NCI-H82 (cell line): ENCODE measurements at places on chromosomes 1 and 21.

DNA sequence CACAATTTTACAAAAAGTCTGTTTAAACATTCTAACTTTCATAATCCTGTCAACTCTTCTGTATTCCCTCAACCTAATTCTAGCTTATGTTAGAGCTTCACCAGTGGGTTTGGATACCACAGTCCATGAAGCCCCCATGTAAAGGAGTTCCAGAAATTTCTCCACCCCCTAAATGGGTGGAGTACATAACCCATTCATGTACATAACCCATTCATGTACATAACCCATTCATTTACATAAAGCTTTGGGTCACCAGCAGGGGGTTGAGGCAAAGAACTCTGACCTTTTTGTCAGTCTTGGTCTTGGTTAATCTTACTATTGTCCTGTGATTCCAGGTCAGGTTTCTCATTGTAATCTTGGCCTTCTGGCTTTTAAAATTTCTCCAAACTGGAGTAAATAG, 61.6 kb downstream of the SMYD2 start:
- no peak for DNase-seq

GRCh38 chr1:58848818-58849411, 65.1 kb upstream of the JUN start:
- DNase-seq = no peak

DNA sequence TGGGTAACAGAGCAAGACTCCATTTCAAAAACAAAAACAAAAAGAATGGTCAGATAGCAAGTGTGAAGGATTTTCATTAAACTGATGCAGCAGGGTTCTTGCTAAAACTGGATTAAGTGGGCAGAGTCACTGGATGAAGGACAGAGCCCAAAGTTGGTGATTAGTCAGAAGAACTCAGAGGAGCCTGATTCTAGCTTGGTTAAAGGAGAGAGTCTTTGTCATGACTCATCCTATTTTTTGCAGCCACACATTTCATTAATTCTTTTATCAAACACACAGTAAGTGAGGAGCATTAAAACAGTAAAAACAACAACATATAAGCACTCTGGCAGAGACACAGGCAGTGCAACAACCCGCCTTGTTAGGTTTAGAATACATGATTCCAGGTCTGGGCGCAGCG, 56.0 kb upstream of the EDARADD start:
- no peak for DNase-seq

GRCh38 chr1:223727541-223727940, 15.2 kb downstream of the CAPN2 start:
- no peak for DNase-seq

- no peak for DNase-seq
These were observed 32.8 kb upstream of the RNF19B start for GRCh38 chr1:32997381-32997891.

GRCh38 chr1:112744009-112744578, 29.0 kb upstream of the PPM1J start:
- DNase-seq = peak; percentile 73

DNA sequence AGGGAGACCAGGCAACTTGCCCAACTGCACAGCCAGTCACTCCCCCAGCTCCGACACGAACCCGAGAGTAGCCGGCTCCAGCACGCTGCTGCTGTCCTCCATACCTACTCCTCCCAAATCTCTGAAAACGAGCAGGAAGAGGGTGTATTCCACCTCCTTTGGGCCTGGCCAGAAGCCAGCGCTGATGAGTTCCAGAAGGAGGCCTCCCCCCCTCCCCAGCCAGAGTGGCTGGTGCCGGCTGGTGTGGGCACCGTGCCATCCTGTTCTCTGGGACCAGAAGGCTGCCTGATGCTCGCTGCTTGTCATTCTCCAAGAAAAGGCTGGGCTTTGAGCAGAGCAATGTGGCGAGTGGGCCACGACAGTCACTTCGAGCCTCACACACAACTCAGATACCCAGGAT, 22.2 kb downstream of the KCNN3 start:
- no peak for DNase-seq

- DNase-seq = peak; percentile 68
These were observed 16.9 kb downstream of the H6PD start for GRCh38 chr1:9251501-9251900.

- DNase-seq = no peak
These were observed 747 bp downstream of the ADAMTS1 start for GRCh38 chr21:26844258-26845065.

GRCh38 chr1:234980645-234981396, 147.8 kb downstream of the TOMM20 start:
- DNase-seq = no peak

GRCh38 chr1:64854674-64855073, 109.8 kb downstream of the RAVER2 start:
- DNase-seq = no peak

- peak; percentile 78 for DNase-seq
These were observed 5.8 kb upstream of the FAM167B start for GRCh38 chr1:32241001-32241763.

DNA sequence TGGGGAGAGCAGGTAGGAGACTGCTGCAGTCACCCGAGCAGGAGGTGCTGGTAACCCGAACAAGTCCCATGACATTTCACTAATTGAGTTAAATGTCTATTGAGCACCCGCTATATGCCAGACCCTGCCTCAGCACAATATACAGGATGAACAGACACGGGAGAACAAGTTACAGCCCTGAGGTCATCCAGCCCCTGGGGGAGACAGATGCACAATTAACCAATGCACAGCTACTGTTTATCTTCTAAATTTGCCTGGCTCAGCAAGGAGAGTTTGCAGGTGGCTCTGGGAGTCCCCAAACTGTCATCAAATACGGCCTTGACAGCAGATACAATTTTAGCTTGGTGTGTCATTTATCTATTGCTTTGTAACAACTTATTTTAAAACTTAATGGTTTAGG, 18.1 kb downstream of the CITED4 start:
- DNase-seq = peak; percentile 15

GRCh38 chr1:111220302-111220890, 7.1 kb upstream of the CHI3L2 start:
- DNase-seq = peak; percentile 65

GRCh38 chr1:176557543-176558258, 94.7 kb downstream of the PAPPA2 start:
- DNase-seq = no peak

DNA sequence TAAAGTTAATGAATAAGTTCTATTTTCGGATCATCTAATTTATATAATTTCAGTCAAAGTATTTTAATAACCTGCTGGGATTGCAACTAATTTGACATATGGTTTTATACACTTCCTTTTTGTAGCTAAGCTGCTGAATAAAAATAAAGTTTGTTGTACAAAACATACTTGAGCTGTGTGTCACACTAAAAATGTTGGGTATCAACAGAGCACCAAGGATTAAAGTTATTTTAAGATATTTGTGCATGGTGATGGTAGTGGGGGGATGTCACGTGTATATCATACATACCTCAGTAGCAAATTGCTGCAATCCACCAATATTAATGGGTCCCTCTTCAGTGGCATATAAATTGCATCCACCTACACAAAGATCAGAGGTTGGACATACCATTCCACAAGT, 199.6 kb downstream of the DPYD start:
- no peak for DNase-seq

GRCh38 chr1:53592985-53593757, 134.0 kb downstream of the DMRTB1 start:
- no peak for DNase-seq

- no peak for DNase-seq
These were observed 10.1 kb downstream of the HSPG2 start for GRCh38 chr1:21926814-21927532.

- no peak for DNase-seq
These were observed 10.3 kb upstream of the PRELP start for GRCh38 chr1:203465146-203465798.

DNA sequence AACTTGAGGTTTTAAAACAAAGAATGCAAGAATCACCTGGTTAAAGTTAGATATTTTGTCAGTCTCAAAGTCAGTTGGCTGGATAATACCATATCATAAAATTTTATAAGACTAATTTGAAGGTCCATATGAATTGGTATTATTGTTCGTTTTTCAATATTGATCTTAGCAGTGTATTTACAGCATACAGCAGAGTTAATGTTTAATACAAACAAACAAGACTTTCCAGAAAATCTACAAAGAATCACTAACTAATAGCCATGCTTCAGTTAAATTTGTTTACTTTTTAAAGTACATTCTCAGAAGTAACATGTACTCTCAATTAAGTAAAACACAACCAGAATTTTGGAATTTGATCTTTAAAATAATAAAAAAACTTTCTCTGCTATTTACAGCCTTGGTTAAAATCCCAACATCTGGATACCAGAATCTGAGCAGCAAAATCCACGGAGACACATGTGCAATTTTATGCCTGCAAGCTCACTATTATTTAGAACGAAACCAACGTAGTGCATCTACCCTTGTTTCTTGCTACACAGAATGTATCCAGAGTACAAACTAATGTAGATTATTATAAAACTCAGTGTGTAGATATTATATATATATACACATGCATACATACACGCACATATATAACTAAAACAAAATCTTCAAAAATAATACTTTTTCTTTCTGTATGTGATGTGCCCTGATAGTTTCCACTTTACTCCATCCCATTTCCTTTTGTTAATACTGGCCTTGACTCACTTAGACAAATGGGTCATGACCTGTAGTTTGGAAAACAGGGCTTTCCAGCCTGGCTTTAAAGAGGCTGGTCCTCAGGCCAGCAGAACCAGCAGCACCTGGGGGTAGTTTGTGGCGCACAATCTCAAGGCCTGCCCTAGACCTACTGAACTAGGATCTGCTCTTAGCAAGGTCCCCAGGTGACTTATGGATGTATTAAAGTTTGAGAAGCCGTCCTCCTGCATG, 63.6 kb upstream of the ERG start:
- DNase-seq = no peak

DNA sequence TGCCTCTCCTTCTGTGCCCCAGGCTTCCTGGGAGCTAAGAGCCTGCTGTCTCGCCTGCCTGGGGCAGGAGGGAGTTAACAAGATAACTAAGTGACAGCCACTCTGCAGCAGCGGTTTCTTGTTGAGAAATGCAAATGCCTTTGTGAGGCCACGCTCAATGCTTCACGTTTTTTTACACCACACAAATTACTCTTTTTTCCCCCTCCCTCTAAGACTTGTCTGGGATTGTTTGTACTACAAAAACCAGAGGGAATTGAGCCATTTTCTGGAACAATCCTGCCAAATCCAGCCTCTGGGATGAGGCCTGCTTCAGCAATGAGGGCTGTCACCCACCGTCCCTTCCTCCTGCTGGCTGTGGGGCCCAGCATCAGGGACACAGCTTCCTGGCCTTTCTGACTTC, 119.6 kb downstream of the ACTL8 start:
- peak; percentile 48 for DNase-seq

DNA sequence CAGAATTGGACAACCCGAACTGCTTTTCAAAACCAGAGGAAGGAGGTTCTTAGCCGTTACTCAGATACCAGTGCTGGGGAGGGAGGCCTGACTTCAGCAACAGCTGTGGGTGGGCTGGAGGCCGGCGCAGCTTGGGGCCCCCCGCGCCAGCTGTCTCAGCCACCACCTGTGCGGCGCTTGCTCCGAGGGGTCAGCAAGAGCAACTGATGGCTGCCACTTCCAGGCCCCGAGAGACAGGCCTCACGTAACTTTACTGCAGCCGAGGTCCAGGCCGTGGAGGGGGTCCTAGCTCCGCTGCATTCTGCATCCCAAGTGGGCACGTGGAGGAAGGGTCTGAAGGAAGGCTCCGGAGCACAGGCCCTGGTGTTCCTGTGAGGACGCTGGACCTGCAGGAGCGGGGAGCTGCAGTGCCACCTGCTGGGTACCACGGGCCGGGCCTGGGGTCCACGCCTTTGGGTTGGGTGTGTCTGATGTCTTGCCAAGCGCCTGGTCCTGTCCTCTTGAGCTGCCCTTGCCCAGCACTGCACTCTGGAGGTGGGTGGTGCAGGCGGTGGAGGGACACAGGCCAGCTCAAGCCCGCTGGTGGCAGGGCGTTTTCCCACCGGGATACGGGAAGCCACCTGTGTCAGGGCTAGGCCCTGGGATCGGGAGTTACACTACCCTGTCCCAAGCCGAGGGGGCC, 9.8 kb downstream of the THAP3 start:
- DNase-seq = peak; percentile 73

- DNase-seq = no peak
These were observed 23.3 kb downstream of the NAV1 start for GRCh38 chr1:201562257-201562656.

GRCh38 chr1:28807046-28807445, 4.9 kb upstream of the OPRD1 start:
- DNase-seq = peak; percentile 40

DNA sequence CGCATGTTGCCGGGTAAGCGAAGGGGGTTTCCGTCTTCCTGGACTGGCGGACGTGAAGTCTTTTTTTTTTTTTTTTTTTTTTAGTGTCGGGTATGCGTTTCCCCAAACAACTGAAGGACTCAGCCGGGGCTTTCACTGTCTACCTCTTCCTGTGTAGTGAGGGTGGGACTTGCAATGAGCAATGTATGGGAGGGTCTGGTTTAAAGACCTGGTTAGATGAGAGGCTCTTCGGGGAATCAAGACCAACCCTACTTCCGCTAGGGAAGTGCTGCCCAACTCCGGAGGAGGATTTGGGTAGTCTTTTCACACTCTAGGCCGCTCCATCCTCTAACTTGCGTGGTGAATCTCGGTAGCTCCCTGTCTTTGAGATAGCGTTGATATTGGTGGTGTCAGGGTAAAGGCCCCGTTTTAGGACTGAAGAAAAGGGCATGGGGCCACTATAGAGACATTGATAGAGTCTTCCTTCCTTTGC, 754 bp downstream of the PRRC2C start:
- peak; percentile 82 for DNase-seq

DNA sequence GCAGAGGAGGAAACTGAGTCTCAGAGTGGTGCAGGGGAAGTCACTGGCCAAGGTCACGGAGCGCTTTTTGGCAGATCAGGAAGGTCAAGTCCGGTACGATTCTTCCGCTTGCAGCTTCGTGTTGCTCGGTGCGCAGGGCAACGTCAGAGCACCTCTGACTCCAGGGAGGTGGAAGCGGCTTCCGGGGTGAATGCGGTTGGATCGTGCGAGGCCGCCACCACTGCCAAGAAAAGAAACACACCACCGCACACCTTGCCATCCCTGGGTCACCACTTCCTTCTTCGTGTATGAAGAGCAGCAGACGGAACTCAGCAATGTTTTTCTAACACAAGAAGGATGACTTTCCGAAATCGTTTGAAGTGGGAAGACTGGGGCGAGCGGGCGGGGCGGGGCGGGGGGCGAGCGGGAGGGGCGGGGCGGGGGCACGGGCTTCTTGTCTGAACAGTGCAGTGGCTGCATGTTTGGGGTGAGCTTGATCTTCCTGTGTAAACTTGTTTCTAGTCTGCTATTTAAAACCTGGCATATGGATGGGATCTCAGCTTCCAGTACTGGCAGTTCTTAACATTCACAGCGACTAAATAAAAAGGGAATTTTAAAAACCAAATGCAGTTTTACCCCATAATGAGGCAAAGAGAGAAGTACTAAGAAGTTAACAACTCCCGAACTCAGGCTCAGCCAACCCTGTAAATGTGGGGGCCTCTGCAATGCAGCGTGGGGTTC, 300.0 kb downstream of the RRAGC start:
- DNase-seq = no peak

GRCh38 chr1:218813237-218813636, 360.4 kb upstream of the LYPLAL1 start:
- peak; percentile 85 for DNase-seq

- DNase-seq = no peak
These were observed 22.3 kb downstream of the TRIM33 start for GRCh38 chr1:114488739-114489138.
